ENCODE measurements at places on chromosomes 2 and 18. TPM values are rescaled to one million over a fixed set of nuclear protein-coding genes. Genes with fewer than 3 reads are reported as not detected.

The GPR17 gene
- total RNA-seq, result not detected

The BIRC6 gene
- total RNA-seq, result 127 TPM

The MAB21L4 gene
- total RNA-seq, result not detected

The FEZ2 gene
- 53.6 TPM for total RNA-seq

The FBXO48 gene
- 0.25 TPM for total RNA-seq

The DUSP19 gene
- 2.1 TPM for total RNA-seq

The THSD7B gene
- not detected for total RNA-seq

The GKN2 gene
- total RNA-seq, result not detected

The FEV gene
- total RNA-seq, result not detected
